ENCODE measurements at places on chromosomes 11 and 22. TPM values are rescaled to one million over a fixed set of nuclear protein-coding genes. Genes with fewer than 3 reads are reported as not detected.

DNA sequence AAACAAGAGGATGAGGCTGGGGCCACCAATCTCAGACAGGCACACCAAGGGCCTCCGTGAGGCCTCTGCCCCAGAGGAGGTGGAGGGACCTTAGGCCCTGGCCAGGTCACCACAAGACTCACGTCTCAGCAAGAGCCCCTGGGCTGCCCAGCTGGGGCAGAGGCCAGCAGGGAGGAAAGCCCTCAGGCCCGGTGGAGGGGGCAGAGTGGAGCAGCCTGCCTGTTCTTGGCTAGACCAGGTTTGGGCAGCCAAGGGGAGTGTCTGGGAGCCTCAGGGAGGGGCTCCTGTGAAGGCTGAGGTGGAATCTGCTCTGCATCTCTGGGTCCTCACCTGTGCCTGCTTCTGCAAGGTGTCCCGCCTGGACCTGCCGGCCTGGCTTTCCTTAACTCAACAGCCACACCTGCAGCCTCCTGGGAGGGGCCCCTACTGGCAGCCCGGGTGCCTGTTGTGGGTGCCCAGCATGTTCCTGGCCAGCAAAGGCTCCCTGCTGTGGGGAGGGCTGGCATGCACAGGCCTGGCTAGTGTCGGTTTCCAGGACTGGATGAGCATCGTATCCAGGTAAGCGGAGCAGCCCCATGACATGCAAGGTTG lies 11.9 kb downstream of the TTLL12 start:
- no peak overlapping the region for H3K4me3 ChIP-seq
- no peaks in the 10 kb centered on the region for H3K27me3 ChIP-seq
- H3K36me3 ChIP-seq: peaks cover 77% of the 10 kb centered on the region
- DNase-seq: no peak
- no peak overlapping the region for H3K27ac ChIP-seq

DNA sequence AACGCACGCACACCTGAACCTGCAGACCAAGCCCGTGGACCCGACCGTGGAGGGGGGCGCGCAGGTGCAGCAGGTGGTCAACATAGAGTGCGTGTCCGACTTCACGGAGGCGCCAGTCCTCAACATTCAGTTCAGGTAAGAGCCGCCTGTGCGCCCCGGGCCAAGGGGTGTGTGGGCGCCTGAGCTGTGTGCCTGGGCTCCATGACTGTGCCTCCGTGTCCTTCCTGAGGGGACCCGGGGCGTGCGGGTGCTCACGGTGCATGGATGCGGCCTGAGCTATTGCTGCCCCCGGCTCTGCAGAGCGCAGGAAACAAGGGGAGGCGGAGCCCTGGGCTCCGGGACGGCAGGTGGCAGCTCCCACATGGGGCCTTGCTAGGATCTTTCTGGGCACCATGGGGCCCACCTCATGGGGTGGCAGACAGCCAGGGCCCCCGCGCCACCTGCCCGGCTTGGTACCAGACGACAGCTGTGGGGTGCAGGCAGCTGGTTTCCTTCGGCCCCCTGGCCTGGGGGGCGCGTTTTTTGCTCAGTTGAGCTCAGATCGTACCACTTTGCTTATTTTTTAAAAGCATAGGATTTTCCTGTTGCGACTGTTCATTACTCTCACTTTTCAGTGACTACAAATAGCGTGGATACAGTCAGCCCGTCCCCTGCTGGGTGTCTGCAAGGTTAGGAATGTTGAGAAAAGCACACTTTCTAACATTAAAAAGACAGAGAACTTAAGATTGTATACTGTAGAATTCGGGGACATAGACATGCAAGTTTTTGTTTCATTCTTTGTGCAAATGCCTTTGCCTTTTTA lies 28.3 kb downstream of the MUC6 start:
- no peak overlapping the region for H3K4me3 ChIP-seq
- H3K27me3 ChIP-seq: no peaks in the 10 kb centered on the region
- H3K4me1 ChIP-seq: no peaks in the 10 kb centered on the region
- H3K36me3 ChIP-seq: peaks cover 5% of the 10 kb centered on the region
- no peak for DNase-seq

DNA sequence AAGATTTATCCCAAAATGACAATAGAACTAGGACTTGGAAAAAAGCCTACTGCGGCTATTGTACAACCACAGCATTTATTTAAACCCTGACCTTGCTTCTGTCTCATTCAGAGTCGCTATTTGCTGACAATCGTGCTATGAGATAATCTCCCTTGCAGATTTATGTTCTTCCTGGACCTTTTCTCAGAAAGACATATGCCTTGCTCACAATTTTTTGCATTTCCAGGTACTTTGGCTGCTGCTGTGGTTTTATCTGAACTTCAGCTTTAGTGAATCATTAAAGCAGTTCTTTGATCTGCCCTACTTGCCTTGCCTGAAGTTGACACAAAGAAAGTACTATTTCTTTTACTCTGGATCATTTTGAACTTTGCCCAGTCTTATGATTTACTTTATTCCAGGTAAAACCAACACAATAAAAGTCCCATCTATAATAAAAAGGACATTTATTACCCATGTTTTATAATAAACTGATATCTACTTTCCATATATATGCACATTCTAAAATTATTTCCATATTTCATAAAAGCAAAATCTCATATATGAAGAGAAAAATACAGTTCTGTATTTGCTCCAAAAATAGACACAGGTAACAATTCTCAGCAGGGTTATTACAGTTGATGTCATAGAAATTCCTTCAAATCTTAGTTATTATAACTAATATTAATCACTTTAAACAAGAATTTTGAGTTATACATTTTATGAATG lies 63.4 kb upstream of the CARD18 start:
- no peak overlapping the region for H3K27ac ChIP-seq
- H3K27me3 ChIP-seq: no peaks in the 10 kb centered on the region
- H3K36me3 ChIP-seq: no peaks in the 10 kb centered on the region
- H3K4me3 ChIP-seq: no peak overlapping the region
- peaks cover 3% of the 10 kb centered on the region for H3K4me1 ChIP-seq

DNA sequence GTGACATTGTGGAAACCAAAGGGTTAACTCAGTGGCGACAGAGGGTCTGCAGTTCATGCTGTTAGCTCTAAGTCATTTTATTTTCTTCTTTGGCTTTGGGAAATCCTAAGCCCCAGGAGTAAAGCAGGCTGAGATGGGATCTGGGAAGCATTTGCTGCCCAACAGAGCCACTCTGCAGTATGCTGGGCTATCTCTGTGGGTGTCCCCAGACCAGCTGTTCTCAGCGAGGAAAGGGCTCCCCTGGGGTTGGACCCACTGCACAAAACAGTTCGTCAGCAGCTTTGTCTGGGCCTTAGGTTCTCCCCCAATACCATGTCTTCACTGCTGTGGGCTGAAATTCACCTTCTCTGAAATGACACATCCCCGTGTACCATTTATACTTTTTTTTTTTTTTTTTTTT lies 34.0 kb downstream of the KREMEN1 start:
- no peak overlapping the region for H3K4me3 ChIP-seq
- no peaks in the 10 kb centered on the region for H3K27me3 ChIP-seq
- no peak overlapping the region for H3K27ac ChIP-seq
- no peaks in the 10 kb centered on the region for H3K36me3 ChIP-seq
- DNase-seq: no peak
- peaks cover 26% of the 10 kb centered on the region for H3K4me1 ChIP-seq

GRCh38 chr11:106092446-106092845 lies 15.0 kb downstream of the AASDHPPT start:
- H3K36me3 ChIP-seq: peaks cover 13% of the 10 kb centered on the region
- H3K27me3 ChIP-seq: no peaks in the 10 kb centered on the region
- DNase-seq: no peak
- peaks cover 16% of the 10 kb centered on the region for H3K4me1 ChIP-seq
- no peak overlapping the region for H3K4me3 ChIP-seq

DNA sequence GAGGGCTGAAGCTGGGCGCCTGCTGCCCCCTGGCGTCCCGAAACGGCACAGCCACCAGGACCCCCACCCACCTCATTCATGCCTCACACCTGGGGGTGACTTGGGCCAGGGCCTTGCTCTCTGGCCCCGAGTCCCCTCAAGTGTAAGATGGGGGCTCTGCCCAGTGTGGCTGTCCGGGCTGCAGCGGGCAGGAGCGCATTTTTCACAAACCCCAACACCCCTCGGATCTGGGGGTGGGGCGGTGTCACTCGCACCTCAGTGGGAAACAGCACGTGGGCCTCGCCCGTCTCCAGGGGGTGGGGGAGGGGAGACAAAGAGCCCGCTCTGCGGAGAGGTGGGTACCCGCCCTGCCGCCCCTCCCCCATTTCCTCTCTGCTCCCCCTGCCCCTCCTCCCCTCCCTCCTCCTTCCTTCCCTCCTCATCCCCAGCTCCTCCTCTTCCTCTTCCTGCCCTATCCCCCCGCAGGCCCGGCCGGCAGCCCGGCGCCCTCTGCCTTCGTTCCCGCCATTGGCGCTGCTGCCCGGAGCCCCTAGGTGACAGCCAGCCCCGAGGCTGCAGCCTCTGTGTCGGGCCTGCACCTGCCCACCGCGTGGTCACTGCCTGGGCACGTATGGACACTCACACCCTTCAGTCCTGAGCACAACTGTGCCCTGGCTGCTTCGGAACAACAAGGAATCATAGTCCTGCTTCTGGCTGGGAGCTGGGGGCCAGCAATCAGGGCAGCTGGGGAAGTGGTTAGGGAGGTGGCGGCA lies 6.8 kb upstream of the CDKN1C start:
- peaks cover 28% of the 10 kb centered on the region for H3K4me1 ChIP-seq
- H3K36me3 ChIP-seq: no peaks in the 10 kb centered on the region
- no peak overlapping the region for H3K4me3 ChIP-seq
- no peak overlapping the region for H3K27ac ChIP-seq
- no peak for DNase-seq

- no peaks in the 10 kb centered on the region for H3K36me3 ChIP-seq
- H3K27me3 ChIP-seq: no peaks in the 10 kb centered on the region
- DNase-seq: no peak
- no peak overlapping the region for H3K27ac ChIP-seq
These were observed 150.0 kb downstream of the SHANK2 start for GRCh38 chr11:71102251-71102995.

DNA sequence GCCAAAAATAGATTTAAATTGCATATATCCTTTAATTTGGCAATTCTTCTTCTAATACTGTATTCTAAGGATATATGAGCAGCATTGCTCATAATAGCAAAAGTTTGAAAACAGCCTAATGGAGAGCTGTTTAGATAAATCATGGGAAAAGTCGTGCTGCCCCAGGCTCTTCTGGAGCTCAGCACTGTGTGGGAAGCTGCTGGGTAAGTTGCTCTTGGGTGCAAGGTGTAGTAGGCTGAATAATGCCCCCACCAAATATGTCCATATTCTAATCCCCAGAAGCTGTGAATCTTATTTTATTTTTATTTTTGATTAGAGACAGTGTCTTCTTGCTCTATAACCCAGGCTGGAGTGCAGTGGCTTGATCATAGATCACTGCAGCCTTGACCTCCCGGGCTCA lies 34.9 kb upstream of the WEE1 start:
- no peak for DNase-seq
- peaks cover 8% of the 10 kb centered on the region for H3K4me1 ChIP-seq
- no peaks in the 10 kb centered on the region for H3K36me3 ChIP-seq
- no peaks in the 10 kb centered on the region for H3K27me3 ChIP-seq
- no peak overlapping the region for H3K27ac ChIP-seq
- no peak overlapping the region for H3K4me3 ChIP-seq

- H3K27me3 ChIP-seq: no peaks in the 10 kb centered on the region
- no peaks in the 10 kb centered on the region for H3K4me1 ChIP-seq
- H3K4me3 ChIP-seq: no peak overlapping the region
These were observed 145.8 kb upstream of the ARHGAP20 start for GRCh38 chr11:110857892-110858546.

DNA sequence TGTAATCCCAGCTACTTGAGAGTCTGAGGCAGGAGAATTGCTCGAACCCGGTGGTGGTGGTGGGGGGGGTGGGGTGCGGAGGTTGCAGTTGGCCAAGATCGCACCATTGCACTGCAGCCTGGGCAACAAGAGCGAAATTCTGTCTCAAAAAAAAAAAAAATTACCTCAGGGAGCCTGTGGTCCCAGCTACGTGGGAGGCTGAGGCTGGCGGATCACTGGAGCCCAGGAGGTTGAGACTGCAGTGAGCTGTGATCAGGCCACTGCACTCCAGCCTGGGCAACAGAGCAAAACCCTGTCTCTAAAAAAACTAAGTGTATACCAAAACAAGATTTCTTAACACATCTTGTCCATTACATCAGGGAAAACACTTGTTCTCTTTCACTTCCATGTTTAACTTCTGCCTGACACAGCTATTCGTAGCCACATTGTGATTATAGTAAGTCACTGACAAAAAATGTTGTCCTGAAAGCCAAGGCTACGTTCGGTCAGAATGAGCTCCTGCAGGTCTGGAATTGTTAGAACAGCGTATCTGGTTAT lies 1.4 kb downstream of the TMEM80 start:
- no peak for DNase-seq
- no peak overlapping the region for H3K4me3 ChIP-seq
- H3K27ac ChIP-seq: no peak overlapping the region
- peaks cover 7% of the 10 kb centered on the region for H3K4me1 ChIP-seq
- H3K27me3 ChIP-seq: no peaks in the 10 kb centered on the region

OSBP2 gene
- 0.53 TPM for total RNA-seq

MMP12 gene
- total RNA-seq: 0.05 TPM

DGAT2 gene
- total RNA-seq: not detected

Data from SJSA1 (cell line).